Testis (tissue), 5 donors: ENCODE measurements at places on chromosomes 2 and 18. TPM values are rescaled to one million over a fixed set of nuclear protein-coding genes. Genes with fewer than 3 reads are reported as not detected.
A peak's percentile ranks its signal among the peaks of the same experiment; 100 is the strongest.

Gene CHRNG
- total RNA-seq = not detected

Gene PJVK
- 31.7 TPM for total RNA-seq

Gene MYO3B
- total RNA-seq = 1.4 TPM

Gene ABCG8
- 0.43 TPM for total RNA-seq

Gene PLGLB2
- total RNA-seq = 1.3 TPM

Gene KLHL30
- 0.16 TPM for total RNA-seq

Gene SH2D6
- total RNA-seq = 11.2 TPM

GRCh38 chr2:207061181-207061580 lies 104.6 kb downstream of the KLF7 start:
- no peak overlapping the region for H3K4me3 ChIP-seq
- H3K27me3 ChIP-seq = no peaks in the 10 kb centered on the region
- no peaks in the 10 kb centered on the region for H3K4me1 ChIP-seq
- no peak overlapping the region for H3K27ac ChIP-seq
- no peak for DNase-seq

DNA sequence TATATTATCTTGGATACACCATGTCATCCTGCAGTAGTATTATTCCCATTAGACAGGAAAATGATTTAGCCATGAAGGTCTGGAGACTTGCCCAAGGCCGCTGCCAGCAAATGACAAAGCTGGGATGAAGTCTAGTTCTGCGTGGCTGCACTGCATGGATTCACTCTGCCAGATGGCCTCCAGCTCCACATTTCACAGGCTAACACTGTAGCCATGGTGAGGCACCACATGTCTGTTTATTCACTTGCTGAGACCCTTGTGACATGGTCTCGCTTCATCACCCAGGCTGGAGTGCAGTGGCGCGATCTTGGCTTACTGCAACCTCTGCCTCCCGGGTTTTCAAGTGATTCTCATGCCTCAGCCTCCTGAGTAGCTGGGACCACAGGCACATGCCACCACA lies 31.5 kb upstream of the SCG2 start:
- no peaks in the 10 kb centered on the region for H3K27me3 ChIP-seq
- no peaks in the 10 kb centered on the region for H3K36me3 ChIP-seq
- no peaks in the 10 kb centered on the region for H3K4me1 ChIP-seq
- no peak overlapping the region for H3K27ac ChIP-seq
- no peak for DNase-seq

DNA sequence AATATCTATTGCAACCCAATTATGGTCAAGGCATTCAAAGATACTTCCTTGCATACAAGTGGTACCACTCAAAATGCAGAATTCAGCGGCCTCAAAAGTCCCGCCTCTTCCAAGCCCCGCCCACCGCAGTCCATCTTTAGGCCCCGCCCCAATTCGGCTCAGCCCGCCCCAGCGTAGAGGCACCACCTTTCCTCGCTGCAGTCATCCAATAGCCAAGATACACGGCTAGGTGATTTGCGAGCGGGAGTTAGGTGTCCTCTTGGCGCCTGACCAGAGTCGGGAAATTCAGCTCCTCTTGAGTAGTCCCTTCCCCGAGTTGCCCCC lies 431 bp upstream of the SEC11C start:
- peaks cover 7% of the 10 kb centered on the region for H3K4me1 ChIP-seq
- H3K27me3 ChIP-seq = no peaks in the 10 kb centered on the region
- H3K27ac ChIP-seq = peak overlapping the region; percentile 23
- peak overlapping the region; percentile 80 for H3K4me3 ChIP-seq
- H3K36me3 ChIP-seq = no peaks in the 10 kb centered on the region

DNA sequence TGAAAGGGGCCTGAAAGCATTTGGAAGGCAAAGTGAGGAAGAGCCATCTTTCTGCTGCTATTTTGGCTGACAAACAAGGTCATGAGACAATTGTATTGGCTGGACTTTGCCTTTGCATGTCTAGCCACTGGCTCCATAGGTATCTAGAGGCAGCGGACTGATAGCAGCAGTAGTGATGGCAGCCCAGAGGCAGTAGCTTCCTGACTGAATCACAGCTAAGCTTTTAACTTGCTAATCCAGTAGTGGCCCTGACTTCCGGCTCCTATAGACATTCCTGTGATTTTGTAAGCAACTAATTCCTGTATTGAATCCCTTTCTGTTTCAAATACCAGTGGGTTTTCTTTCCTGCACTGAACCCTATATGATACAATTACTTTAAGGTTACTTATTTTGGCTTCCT lies 69.8 kb upstream of the PDE1A start:
- no peak overlapping the region for H3K27ac ChIP-seq
- H3K36me3 ChIP-seq = no peaks in the 10 kb centered on the region
- H3K4me1 ChIP-seq = no peaks in the 10 kb centered on the region
- DNase-seq = no peak

DNA sequence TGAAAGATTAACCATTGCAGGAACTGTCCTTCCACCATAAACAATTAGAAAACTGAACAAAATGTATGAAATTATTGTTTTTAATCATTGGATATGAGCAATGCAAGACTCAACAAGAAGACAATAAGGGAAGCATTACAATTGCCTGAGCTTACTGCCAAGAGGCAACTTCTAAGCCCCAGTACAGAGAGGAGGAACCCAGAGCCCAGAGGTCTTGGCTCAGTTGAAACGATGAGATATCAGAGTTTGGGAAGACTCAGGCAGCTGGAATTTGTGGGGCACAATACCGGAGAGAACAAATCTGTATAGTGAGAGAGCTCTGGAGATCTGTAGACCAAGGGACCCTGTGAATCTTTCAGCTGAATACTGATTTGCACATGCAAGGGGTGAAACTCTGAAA lies 80.6 kb upstream of the ZFP36L2 start:
- H3K27me3 ChIP-seq = no peaks in the 10 kb centered on the region
- H3K27ac ChIP-seq = no peak overlapping the region
- H3K4me3 ChIP-seq = no peak overlapping the region

- no peak for DNase-seq
- H3K27me3 ChIP-seq = no peaks in the 10 kb centered on the region
- peaks cover 15% of the 10 kb centered on the region for H3K4me1 ChIP-seq
- H3K27ac ChIP-seq = no peak overlapping the region
These were observed 220.2 kb upstream of the SMAD7 start for GRCh38 chr18:49170925-49171505.
